ENCODE measurements at places on chromosomes 3 and 15. TPM values are rescaled to one million over a fixed set of nuclear protein-coding genes. Genes with fewer than 3 reads are reported as not detected.

Gene P4HTM
- polyA plus RNA-seq = 97.3 TPM

Gene GALNT15
- polyA plus RNA-seq = 1.5 TPM

Gene SCG3
- polyA plus RNA-seq = 61.3 TPM

Gene CTXN2
- 0.69 TPM for polyA plus RNA-seq

Gene MITF
- not detected for polyA plus RNA-seq

Gene KNG1
- not detected for polyA plus RNA-seq

Gene PARP6
- 200 TPM for polyA plus RNA-seq

All from neural cell (in vitro differentiated cells).